Smooth muscle cell of the umbilical artery (primary cell): ENCODE measurements at places on chromosomes 11 and 22. TPM values are rescaled to one million over a fixed set of nuclear protein-coding genes. Genes with fewer than 3 reads are reported as not detected.

The NNMT gene
- total RNA-seq, result 315 and 919 TPM in 2 replicates

The SCGB1A1 gene
- total RNA-seq, result not detected in 2 replicates

The OR51B5 gene
- 0.09 and 0.30 TPM in 2 replicates for total RNA-seq

The CCDC86 gene
- 6.5 and 19.4 TPM in 2 replicates for total RNA-seq

The TECTA gene
- total RNA-seq, result under 0.01 and 0.18 TPM in 2 replicates

The OR52N1 gene
- total RNA-seq, result 0.09 TPM in 1 of 2 replicates, not detected in the other

The TPBGL gene
- total RNA-seq, result under 0.01 and 0.05 TPM in 2 replicates

The MN1 gene
- total RNA-seq, result 0.55 and 1.8 TPM in 2 replicates

The LINC01488 gene
- not detected in 2 replicates for total RNA-seq

The XKR3 gene
- total RNA-seq, result not detected in 2 replicates
